ENCODE measurements at places on chromosomes 11 and 22.

GRCh38 chr11:66042996-66043906, 5.7 kb downstream of the GAL3ST3 start:
- DNase-seq: no peak

DNA sequence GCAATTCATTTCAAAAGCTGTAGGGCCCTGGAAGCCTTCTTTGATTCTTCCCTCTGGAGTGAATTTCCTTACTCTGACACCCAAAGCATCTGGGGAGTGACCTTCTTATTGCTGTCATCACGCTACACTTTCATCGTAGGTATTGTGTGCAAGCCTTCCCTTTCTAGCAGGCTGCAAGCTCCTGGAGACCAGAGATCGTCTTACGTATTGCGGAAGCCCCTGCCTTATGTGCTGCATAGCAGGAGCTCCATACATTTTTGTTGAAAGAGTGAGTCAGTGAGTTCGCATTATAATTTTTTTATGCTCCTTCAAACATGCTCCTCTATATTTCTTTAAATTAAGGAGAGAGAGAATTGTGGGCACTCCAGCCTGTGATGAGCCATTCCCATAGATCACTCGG, 21.2 kb upstream of the TMEM218 start:
- no peak for DNase-seq

DNA sequence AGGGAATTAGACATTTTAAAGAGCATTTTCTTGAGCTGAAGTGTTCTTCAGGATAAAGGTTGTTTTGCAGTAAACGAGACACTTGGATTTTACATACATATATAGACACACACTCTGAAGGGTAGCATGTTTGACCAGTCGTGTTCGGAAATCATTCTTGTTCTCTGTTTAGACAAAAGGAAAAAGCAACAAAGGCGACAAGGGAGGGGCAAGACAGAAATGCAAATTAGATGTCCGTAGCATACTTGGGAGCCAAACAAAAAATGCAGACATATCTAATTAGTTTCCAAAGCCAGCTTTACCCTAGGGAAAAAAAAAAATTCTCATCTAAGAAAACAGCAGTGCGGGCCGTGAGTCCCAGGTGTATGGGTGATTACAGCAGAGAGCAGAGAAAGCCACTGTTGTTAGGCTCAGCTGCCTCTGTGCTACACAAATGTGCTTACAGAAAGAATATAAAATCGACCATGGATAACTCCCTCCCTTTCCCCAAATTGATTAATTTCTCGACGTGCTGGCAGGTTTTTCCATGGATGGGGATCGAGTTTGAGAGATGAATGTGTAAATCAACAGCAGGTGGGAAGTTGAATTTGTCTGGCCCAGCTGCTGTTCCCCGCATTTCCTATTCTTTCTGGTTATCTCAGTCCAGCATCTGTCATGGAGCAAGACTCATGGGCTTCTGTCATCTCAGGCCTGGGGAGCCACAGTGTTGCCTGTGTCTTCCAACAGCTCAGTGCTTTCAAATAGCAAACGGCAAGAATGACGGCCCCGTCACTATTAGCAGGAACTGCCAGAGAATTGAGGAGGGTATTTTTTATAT, 176.5 kb upstream of the TTC12 start:
- no peak for DNase-seq

DNA sequence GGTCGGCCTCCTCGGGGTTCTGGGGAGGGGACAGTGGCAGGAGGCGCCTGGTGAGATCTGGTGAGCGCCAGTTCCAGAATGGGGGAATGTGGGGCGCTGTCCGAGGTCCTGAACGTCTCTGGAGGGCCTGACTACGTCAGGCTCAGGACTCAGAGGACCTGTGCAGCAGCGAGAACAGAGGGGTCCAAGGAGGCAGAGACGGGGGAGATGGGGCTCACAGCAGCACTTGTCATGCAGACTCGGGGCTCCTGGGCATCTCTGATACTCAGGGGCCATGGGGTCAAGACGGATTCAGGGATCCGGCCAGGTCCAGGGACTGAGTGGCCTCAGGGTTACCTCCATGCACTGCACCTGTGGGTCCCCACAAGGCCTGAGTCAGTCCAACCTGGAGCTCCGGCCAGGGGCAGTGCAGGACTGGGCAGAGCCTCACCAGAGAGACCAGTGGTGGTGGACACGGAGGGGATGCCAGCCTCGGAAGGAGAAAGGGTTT, 92.2 kb downstream of the BRD1 start:
- DNase-seq: no peak

GRCh38 chr22:20232781-20233180, 35.3 kb downstream of the RTN4R start:
- DNase-seq: no peak

DNA sequence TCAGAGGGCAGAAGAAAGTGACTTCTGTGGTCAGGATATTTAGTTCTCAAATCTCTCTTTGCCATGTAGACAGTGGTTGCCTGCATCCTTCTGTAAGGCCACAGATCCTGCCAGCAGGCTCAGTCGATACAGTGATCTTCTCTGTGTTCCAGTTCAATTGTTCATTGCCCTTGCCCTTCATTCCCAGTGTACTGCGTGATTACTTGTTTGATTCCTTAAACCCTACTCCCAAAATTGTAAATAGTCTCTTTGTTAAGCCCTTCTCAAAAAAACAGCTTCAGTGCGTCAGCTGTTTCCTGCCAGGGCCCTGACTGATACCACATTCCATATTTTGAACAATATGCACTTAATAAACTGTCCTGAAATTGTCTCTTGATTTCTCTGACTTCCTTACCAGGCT, 9.3 kb upstream of the TYR start:
- DNase-seq: no peak

DNA sequence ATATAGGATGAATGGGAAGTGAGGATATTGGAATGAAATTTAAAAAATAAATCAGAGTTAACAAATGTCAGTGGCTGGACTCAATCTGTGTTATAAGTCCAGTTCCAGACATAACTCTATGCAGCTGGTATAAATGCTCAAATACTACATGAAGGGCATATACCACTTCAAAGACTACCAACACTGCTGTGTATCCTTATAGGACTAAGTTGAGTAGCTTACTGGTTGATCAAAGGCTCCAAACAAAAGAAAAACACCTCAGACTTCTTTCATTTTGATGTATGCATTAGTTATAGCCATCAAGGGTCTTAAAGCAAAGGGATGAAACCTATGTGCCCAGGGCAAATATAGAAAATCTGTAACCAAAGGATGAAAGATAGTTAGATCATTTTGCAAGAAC, 86.2 kb downstream of the PAK1 start:
- no peak for DNase-seq

GRCh38 chr22:49203091-49203858, 624.4 kb downstream of the BRD1 start:
- no peak for DNase-seq

DNA sequence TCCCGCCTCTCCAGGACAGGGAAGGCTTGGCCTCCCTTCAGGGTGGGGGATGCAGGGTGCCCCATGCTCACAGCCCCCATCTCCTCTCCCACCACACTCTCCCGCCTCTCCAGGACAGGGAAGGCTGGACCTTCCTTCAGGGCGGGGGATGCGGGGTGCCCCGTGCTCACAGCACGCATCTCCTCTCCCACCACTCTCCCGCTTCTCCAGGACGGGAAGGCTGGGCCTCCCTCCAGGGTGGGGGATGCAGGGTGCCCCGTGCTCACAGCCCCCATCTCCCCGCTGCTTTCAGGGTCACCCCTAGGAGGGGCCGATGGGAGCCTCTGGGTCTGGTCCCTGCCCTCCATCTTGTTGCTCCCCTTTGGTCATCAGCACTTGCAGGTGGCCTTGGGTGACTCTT, 348.0 kb downstream of the CTTN start:
- DNase-seq: no peak
